ENCODE measurements at places on chromosomes 7 and 10.

GRCh38 chr7:2289111-2289586 lies 25.1 kb downstream of the SNX8 start:
- DNase-seq, result no peak

DNA sequence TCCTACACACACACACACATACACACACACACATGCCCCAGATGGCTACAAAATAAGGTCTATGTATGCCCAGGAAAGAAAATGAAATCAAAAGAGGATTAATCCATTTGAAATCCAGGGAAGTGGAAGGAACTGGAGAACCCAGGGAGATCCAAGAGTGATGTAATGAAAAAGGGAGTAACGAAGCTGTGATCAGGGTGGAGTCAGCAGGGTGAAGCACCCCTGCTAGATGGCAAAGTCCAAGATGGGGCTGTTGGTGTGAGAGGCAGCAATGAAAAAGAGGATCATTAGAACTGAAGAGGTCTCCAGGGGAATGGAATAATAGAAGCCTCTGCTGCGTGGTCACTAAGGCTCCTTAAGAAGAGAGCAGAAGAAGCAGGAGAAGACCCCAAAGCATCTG lies 43.6 kb upstream of the IL6 start:
- no peak for DNase-seq

DNA sequence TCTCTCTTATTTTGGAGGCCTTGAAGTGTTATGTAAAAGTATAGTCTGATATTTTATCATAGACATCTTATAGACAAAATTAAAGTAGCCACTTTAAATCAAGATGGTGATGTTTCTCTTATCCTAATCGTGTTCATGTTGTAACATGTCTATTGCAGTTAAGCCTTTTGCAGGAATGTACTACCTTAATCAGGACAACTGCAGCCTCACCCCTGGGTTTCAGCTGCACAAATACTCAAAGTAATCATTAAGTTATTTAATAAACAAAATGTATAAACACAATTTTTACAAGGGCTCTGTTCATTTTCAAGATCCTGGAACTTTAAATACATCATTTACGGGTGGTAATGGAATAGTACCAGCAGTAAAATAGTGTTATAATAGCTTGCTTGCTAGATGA lies 14.4 kb upstream of the KIF5B start:
- DNase-seq, result no peak

DNA sequence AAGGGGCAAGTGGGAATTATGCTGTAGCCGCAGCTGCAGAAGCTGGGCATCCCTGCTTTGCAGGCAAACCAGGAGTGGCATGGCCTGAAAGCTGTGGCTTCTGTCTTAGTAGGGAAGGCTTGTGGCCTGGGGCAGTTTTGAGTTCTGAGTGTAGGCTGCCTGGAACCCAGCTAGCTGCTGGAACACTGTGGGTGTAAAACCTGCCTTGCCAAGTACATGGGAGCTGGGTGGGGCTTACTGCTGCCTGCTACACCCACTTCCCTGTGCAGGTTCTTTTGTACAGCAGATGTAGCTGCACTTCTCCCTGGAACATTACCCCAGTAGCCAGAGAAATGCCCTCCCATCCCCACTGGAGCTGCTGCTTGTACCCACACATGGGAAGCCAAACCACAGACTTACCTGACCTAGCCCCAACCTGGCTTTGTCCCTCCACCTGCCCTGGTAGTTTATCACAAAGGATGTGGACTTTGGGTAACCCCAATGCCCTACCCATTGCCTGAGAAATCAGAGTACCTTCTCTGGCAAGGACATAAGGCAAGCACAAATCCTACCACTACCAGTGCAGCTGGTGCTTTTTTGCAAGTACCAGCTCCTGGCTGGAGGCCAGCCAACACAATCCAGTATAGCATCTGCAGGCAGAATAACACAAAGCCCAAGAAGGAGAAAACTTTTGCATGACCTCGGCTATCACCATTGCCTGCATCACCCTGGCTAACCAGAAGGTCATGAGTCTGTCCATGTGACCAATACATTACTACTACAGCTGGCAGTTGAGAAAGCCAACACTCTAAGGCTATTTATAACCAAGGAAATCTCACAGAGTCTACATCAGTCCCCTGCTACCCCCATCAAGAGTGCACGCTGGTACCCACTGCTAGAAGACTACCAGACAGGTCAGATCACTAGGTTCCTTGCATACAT lies 26.5 kb upstream of the PPP1R3A start:
- DNase-seq, result peak; percentile 4

- DNase-seq, result peak; percentile 45
Observed at GRCh38 chr7:149310113-149310836, 48.3 kb downstream of the ZNF783 start.

GRCh38 chr10:4333459-4333894 lies 492.5 kb upstream of the AKR1E2 start:
- no peak for DNase-seq

GRCh38 chr10:7306147-7306546 lies 104.7 kb downstream of the SFMBT2 start:
- DNase-seq, result no peak

DNA sequence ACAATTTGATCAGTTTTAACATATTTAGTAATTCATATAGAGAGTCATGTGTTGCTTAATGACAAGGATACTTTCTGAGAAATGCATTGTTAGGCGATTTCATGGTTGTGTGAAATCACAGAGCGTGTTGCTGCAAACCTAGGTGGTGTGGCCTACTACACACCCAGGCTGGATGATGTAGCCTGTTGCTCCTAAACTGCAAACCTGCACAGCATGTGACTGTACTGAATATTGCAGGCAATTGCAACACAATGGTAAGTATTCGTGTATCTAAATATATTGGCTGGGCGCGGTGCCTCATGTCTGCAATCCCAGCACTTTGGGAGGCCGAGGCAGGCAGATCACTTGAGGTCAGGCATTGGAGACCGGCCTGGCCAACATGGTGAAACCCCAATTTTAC lies 73.7 kb upstream of the BAIAP2L1 start:
- DNase-seq, result no peak

DNA sequence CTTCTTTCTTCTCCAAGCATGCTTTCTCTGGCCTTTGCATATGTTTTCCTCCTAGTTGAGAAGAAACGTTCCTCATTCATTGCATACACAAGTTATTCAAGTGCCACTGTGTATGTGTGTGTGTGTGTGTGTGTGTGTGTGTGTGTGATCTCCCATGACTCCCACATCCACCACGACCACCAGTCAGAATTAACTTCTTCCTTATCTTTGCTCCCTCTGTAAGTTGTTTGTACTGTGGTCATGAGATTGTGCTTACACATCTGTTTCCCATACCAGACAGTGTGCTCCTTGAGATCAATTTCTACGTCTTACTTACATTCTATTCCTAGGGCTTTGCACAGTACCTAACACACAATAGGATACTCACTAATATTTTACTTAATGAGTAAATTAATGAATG lies 22.4 kb upstream of the FAM13C start:
- no peak for DNase-seq

GRCh38 chr10:101840741-101841453 lies 2.7 kb downstream of the KCNIP2 start:
- DNase-seq, result peak; percentile 86

- DNase-seq, result no peak
Observed at GRCh38 chr7:150688630-150689029, 3.1 kb downstream of the GIMAP2 start.

GRCh38 chr7:28180364-28181147 lies at the start of gene JAZF1:
JAZF1 (minus strand) TSS chr7:28180795.
- DNase-seq, result peak; percentile 85
